Globus pallidus (tissue), 1 donor: ENCODE measurements at places on chromosomes 6 and 20.

DNA sequence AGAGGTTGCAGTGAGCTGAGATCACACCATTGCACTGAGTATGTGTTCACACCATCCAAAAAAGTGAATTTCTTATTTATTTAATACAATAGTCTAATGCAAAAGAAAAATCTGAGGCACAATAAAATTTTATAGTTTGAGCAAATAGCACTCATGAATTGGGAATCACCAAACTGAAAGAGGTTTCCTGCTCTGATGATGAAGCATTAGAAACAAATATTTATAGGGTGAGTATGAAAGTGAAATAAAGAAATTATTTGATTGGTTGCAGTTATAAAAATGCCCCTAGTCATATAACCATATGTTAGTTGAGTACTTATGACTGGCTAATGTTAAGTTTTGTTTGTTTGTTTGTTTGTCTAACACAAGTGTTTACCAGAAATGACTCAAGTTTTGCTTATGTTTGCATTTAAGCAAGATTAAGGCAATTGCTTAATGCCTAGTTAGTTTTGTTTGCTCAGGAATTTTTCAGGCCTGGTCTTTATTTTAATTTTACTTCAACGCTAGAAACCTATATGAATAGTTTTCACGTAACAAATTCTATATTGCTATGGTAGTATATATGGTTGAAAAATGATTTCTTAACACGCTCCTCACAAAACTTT, 151.5 kb upstream of the FAM83B start:
- DNase-seq = no peak

DNA sequence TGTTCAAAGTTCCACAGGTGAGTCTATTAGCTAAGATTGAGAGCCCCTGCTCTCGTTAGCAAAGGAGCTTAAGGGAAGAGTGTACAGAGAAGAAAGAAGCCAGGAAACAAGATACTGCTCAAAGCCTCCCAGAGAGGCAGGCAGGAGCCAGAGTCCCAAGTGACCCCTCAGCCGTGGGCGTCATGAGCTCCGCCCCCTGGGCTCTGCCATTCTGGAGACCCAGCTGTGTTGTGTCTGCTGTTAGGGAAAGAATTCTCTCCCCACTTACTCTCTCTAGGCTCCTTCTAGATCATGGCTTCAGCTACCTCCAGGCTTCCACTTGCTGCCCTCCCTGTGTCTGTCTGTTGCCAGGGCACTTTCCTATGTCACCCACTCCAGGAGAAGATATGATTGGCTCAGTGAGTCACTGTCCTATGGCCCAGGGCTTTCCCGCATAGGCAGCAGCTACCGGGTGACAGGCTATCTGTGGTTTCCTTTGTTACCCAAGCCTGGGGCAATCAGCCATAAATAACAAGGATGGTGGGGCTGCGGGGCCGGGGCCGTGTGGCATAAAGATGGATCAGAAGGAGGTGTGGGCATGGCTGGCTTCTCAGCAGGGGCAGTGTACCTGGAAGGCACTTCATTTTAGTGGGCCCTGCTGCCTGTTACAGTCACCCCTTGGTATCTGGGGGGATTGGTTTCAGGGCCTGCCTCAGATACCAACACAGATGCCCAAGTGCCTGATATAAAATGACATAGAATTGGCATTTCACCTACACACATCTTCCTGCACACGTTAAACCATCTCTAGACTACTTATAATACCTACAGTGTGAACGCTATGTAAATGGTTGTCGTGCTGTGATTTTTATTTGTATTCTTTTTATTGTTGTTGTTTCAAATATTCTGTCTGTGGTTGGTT, 118.9 kb downstream of the ARMC2 start:
- no peak for DNase-seq

DNA sequence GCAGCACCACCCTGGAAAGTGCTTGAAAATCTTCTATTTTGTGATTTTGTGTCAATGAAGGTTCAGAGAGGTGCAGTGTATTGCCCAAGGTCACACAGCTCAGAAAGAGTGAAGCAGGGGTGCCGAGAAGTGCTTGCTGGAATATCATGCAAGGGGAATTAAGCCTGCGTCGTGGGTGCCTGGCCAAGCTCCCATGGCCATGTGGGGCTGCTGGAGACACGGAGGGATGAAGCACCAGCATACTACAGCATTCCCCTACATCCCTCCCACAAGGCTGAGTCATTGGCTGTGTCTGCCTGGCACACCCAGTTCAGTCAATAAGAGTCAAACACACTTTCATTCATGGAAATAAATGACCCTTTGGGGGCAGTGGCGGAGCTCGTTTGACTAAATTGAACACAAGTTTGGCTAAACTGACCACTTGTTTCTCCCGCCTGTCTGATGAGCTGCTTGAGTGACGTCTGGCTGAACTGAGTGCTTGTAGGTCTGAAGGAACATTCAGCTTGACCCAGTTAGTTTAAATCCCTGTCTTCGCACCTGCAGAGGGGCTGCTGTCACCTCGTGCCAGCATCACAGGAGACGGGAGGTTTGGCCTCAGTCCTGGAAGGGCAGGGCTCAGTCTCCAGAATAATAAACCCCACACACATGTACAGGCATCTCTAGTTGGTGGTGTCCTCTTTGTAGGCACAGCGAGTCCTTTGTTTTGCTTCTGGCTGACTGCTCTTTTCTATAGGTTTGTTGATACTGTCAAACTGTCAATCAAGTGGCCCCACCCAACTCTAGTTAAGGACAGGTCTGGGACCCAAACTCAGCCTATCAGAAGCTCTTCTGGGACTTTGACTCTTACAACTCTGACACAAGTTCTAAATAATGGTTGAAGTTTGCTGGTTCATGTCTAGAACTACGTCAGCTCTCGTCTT, 8.4 kb upstream of the TGM2 start:
- DNase-seq = no peak

- no peak for DNase-seq
These were observed 4.0 kb downstream of the EGFL8 start for GRCh38 chr6:32168350-32168749.

- peak; percentile 45 for DNase-seq
These were observed 539.4 kb upstream of the JARID2 start for GRCh38 chr6:14706378-14706929.

DNA sequence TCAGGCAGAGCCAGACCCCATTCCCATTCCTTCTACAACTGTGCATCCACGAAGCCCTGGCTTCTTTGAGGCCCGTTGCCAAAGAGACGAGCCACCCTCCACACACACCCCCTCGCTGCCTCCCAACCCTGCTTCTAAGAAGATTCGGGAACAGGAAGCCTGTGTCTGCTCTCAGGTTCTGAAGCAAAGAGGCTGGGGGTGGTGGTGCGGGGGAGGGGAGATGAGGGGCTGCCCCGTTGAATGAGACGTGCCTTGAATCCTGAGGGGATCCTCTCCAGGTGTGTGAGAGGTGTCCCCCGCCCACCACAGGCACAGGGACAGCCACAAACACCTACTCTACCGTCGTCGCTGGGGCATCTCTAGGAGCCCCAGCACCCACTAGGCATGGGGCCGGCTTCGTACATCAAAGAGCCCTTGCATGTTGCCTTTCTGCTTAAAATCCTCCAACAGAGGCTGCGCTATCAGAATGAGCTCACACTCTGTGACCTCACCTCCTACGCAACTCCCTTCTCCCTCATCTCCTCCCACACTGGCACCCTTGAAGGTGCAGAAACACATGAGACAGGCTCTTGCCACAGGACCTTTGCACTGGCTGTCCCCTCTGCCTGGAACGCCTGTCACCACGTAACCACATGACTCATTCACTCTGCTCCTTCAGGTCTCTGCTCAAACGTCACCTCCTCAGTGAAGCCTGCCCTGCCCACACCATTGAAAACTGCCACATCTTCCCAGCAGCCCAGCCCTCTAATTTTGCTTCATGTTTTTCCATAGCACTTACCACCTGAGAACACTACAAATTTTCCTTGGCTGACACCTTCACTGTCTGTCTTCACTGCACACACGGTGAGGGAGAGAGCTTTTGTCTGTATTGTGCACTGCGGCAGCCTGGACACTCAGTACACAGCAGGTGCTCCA, 58.5 kb downstream of the PREX1 start:
- DNase-seq = no peak

DNA sequence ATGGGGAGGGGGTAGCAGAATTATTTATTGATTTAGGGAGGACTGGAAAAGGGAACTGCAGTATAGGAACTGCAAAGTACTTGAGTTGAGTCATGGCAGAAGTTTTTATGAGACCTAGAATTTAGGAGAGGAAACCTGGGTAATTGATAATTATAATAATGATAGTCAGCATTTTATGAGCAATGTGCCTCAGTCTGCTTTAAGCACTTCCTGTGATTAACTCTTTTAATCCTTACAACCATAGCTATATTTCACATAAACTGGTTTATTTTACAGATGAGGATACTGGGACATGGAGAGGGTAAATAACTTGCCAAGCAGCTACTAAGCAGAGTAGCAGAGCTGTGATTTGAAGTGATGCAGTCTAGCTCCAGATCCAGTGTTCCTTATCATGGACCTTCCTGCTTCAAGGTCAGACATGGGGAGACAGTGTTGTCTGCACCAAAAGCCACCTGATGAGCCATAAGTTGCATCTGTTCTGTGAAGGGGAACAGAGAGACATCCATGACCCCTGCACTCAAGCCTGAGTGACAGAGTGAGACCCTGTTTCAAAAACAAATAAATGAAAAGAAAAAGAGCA, 13.6 kb downstream of the LRRC1 start:
- no peak for DNase-seq

GRCh38 chr6:120348926-120349325, 985.4 kb downstream of the TBC1D32 start:
- no peak for DNase-seq

GRCh38 chr20:41408986-41409385, 42.4 kb upstream of the EMILIN3 start:
- DNase-seq = peak; percentile 31

DNA sequence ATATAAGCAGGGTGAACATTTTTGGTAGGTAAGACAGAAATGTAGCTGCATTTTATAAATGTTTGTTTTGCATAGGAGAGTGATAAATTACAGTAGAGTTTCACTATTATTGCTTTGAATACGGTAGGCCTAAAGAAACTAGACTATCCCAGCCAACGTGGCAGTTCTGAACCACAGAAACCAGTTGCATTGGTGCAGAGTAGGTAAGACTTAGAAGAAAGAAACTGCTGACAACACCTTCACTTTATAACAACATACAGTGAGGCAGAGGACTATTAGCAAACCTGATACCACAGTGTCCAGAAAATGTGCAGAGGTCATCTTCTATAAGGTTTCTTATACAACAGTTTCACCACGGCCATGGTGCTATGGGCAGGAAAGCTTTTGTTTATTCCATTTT, 566.1 kb downstream of the KIF16B start:
- DNase-seq = no peak

DNA sequence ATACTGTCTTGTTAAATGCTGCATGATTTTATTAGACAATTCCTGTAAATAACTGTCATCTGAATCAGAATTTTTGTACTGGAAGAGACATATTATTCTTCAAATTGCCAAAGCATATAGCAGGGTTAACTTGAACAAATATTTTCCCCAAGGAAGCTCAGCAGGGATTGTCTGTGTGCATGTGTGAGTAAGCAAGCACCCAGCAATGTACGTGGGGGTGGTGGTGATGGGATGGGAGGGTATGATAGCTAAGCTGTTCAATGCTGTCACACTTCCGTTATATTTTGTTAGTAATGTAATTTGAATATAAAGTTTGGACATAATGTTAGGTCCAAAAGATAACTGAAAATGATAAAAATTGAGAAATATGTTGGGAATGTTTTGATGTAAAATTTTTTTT, 118.1 kb downstream of the MYB start:
- no peak for DNase-seq

GRCh38 chr6:72081871-72082270, 195.5 kb downstream of the RIMS1 start:
- no peak for DNase-seq

- no peak for DNase-seq
These were observed 182.3 kb upstream of the PRSS16 start for GRCh38 chr6:27065183-27065582.

- no peak for DNase-seq
These were observed 117.2 kb downstream of the SOBP start for GRCh38 chr6:107607116-107607515.

DNA sequence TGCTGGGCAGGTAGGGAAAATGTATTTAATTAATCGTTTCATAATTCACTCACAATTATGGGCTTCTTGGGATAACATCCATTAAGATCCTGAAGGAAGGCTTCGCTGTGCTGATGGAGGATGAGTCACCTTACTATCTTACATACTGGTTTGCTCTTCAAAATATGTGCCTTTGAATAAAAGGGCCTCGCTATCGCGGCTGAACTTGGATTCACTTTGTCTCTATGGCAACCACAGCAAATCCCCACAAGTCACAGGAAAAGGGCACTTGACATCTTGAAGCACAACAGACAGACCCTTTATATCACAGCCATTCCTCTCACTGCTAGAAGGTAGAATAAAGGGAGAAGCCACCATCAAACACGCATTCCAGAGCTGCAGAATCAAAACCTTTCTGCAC, 141.3 kb upstream of the MYLIP start:
- DNase-seq = no peak

DNA sequence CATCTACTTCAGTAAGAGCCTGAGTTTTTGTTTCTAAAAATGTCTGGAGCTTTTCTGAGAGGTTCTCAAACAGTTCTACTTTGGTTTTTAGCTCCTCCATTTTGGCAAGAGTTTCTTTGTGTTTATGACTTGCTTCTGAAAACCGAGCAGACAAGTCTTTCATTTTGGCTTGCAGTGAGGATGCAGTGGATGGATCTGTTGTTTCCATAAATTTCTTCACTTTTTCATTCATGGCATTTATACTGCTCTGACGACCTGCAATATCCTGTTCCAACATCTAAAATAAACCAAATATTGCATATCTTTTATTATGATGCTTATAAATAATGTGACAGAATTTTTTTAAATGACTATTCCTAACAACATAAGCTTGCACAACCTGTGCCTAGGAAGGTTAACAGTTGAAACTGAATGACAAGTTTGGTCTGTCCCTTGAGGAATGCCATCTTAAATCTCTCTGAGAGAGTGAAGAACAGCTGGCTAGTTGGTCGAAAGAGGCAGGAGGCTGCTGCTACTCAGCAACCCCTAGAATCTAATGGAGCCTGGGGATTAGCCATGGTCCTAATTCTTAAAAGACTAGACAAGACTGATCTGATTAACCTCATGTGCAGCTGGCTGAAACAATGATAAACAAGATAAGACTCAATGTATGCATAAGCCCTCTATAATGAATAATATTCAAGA, 69.8 kb downstream of the DST start:
- DNase-seq = no peak

- DNase-seq = no peak
These were observed 1.2 kb upstream of the ARFGEF3 start for GRCh38 chr6:138160329-138161087.

- DNase-seq = no peak
These were observed 165.5 kb downstream of the BACH2 start for GRCh38 chr6:90131125-90131524.

- no peak for DNase-seq
These were observed 113.8 kb downstream of the IPCEF1 start for GRCh38 chr6:154242617-154243357.
